Skeletal muscle cell (primary cell): ENCODE measurements at places on chromosomes 2 and 18.

- DNase-seq, result no peak
Observed at GRCh38 chr2:64598226-64598625, 55.5 kb downstream of the SERTAD2 start.

GRCh38 chr2:217795706-217796465 lies 206.9 kb downstream of the TNS1 start:
- no peak for DNase-seq

GRCh38 chr2:120477198-120477597 lies 131.3 kb downstream of the INHBB start:
- DNase-seq, result no peak

DNA sequence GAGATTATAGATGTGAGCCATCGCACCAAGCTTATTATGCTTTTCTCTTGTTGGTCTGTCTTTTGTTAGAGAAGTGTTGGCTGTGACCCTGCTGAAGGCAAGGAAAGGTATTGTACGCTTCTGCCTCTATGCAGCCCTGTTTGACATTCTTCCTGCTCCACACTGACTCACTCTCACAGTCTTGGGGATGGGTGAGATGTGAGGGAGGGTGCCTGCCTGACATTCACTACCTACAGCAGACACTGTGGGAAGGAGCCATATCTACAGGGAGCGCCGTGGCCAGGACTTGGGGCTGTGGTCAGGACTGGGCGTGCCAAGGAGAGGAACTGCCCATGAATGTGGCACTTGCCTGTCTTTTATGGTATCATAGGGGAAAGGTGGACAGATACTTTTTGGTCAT lies 43.9 kb upstream of the FHL2 start:
- DNase-seq, result no peak
